ENCODE measurements at places on chromosomes 2 and 18.
A peak's percentile ranks its signal among the peaks of the same experiment; 100 is the strongest.

GRCh38 chr2:137966043-137966442 lies 1.8 kb downstream of the HNMT start:
- peaks cover 2% of the 10 kb centered on the region for H3K27me3 ChIP-seq
- H3K4me1 ChIP-seq: peaks cover 2% of the 10 kb centered on the region
- no peak for DNase-seq
- H3K4me3 ChIP-seq: no peak overlapping the region
- H3K36me3 ChIP-seq: no peaks in the 10 kb centered on the region
- no peak overlapping the region for H3K27ac ChIP-seq

- H3K27me3 ChIP-seq: no peaks in the 10 kb centered on the region
- H3K4me3 ChIP-seq: no peak overlapping the region
- peaks cover 49% of the 10 kb centered on the region for H3K4me1 ChIP-seq
- H3K27ac ChIP-seq: peak overlapping the region; percentile 40
- no peak for DNase-seq
- H3K36me3 ChIP-seq: no peaks in the 10 kb centered on the region
These were observed 383.3 kb downstream of the MTX2 start for GRCh38 chr2:176652300-176653182.

DNA sequence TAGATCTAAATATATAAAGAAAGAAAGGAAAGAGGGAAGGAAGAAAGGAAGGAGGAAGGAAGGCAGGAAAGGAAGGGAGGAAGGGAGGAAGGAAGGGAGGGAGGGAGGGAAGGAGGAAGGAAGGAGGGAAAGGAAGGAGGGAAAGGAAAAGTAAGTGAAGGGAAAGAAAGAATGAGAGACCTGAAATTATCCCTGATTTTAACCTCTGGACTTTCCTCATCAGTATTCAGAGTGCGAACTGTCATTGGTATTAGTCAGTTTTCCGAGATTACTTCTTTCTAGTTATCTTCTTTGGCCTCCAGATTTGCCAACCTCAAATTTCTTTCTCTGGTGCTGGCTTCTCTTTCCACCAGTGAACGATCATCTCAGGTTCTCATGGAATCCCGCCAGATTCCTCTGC lies 215.5 kb upstream of the FN1 start:
- H3K4me3 ChIP-seq: no peak overlapping the region
- H3K4me1 ChIP-seq: no peaks in the 10 kb centered on the region
- H3K27ac ChIP-seq: no peak overlapping the region
- H3K27me3 ChIP-seq: no peaks in the 10 kb centered on the region
- DNase-seq: no peak
- no peaks in the 10 kb centered on the region for H3K36me3 ChIP-seq

DNA sequence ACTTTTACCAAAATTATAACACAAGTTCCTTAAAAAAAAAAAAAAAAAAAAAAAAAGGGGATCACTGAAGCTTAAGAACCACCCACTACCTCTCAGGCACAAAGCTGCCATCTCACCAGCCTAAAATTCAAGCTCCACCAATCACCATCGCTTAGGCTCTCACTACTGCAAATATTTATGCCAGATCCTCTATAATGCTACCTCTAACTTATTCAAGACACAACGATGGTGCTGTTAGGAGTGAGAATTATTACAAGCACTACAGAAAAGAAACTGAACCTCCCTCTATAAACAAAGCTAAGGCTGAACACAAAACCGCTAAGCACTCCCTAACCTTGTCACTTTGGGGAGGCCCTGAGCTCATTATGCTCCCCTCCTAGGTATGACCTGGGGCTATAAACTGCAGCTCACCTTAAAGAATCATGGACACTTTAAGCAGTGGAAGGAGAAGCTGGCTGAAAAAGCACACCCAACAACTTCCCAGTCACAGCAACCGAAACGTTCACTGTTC lies 3.6 kb downstream of the FZD5 start:
- peaks cover 11% of the 10 kb centered on the region for H3K4me1 ChIP-seq
- H3K27ac ChIP-seq: no peak overlapping the region
- H3K36me3 ChIP-seq: no peaks in the 10 kb centered on the region
- H3K27me3 ChIP-seq: peaks cover 20% of the 10 kb centered on the region

DNA sequence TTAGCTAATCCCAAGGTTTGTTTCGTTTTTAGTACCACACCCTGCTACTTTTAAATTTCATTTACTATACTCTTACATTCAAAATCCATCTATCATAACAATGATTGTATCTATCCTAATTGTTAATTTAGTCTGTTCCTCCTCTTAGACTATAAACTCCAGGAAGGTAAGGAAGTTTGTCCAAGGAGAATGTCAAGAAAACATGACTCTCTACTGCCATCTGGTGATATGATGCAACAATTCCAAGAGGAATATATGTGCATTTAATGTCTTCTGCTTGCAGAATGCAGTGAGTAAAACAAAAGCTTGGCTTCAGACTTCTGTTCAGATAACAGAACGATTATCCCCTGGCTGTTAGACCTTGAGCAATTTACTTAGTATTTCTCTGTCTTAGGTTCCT lies 1267.1 kb downstream of the LRP1B start:
- H3K36me3 ChIP-seq: no peaks in the 10 kb centered on the region
- no peak overlapping the region for H3K4me3 ChIP-seq
